ENCODE measurements at places on chromosomes 3 and 15.
A peak's percentile ranks its signal among the peaks of the same experiment; 100 is the strongest.

- DNase-seq: no peak
Observed at GRCh38 chr3:20069178-20069532, 28.9 kb downstream of the KAT2B start.

DNA sequence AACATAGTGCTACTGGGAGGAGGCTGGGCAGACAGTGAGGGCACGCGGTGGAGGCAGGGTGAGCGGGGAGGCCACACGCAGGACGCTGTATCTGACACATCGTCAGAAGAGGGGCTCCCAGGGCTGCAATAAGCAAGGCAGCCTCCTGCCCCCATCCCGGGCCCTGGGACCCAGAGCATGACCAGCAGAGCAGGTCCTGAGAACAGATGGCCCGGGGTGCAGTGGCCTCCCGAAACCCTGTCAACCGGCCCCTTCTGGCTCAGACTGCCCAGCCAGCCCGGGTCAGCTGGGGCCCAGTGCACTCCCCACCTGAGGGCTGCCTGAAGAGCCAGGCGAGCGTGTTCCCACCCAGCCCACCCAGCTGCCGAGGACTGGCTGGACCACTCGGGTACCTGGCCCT lies 37.4 kb downstream of the DNAJB8 start:
- no peak for DNase-seq

DNA sequence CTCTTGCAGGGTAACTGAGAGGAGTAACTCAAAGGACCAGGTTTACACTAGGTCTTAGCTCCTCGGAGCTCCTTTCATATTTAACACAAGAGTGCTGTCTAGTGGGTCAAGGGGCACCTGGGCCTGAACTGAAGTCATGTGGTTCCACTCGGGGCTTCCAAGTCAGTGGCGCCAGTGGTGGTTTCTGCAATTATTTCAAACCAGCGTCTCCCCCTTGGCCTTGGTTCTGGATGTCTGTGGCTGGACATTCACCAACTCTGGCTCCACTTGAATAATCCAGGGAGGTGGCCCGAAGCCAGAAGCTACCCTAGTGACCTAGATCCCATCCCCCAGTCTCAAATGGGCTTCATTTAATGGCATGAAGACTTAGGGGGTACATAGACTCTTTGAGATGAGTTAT lies 144.3 kb upstream of the ADAMTS9 start:
- no peak for DNase-seq

- no peak for DNase-seq
Observed at GRCh38 chr3:165466856-165467255, 270.7 kb upstream of the SLITRK3 start.

DNA sequence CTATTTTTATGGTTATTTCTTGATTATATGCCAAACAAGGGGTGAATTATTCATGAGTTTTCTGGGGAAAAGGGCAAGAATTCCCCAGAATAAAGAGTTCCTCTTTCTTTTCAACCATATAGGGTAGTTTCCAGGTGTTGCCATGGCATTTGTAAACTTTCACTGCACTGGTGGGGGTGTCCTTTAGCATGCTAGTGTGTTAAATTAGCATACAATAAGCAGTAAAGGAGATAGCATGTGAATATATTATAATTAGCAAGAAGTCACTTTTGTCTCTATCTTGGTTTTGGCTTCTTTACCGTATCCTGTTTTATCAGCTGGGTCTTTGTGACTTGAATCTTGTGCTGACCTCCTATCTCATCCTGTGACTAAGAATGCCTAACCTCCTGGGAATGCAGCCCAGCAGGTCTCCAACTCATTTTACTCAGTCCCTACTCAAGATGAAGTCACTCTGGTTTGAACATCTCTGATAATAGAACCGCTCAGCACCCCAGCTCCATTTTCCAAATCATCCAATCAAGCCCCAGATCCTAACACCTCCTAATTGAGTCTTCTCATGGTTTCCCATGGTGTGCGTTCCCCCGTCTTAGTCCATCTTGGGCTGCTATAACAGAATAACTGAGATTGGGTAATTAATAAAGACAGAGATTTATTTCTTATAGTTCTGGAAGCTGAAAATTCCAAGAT lies 3.4 kb upstream of the SELENOT start:
- DNase-seq: peak; percentile 75

Measured in LHCN-M2 (cell line).